Endothelial cell (in vitro differentiated cells): ENCODE measurements at places on chromosomes 11 and 22. TPM values are rescaled to one million over a fixed set of nuclear protein-coding genes. Genes with fewer than 3 reads are reported as not detected.

The ST13 gene
- total RNA-seq, result 302 TPM

The SHANK3 gene
- 223 TPM for total RNA-seq

The DNAJB7 gene
- not detected for total RNA-seq

The CDCA5 gene
- 14.8 TPM for total RNA-seq

The OR8G5 gene
- 0.18 TPM for total RNA-seq

The SNX32 gene
- total RNA-seq, result 1.2 TPM

The EXPH5 gene
- 0.62 TPM for total RNA-seq

The NPAS4 gene
- not detected for total RNA-seq

GRCh38 chr11:47326198-47326597 is 26.3 kb downstream of the MYBPC3 start:
- peaks cover 6% of the 10 kb centered on the region for H3K27me3 ChIP-seq
- no peak overlapping the region for H3K27ac ChIP-seq
- DNase-seq, result no peak
- peaks cover 41% of the 10 kb centered on the region for H3K36me3 ChIP-seq
- peak overlapping the region; percentile 81 for H3K4me3 ChIP-seq
- peaks cover 20% of the 10 kb centered on the region for H3K4me1 ChIP-seq

GRCh38 chr11:125494561-125494960 is 1.5 kb downstream of the FEZ1 start:
- peaks cover 13% of the 10 kb centered on the region for H3K4me1 ChIP-seq
- no peak for DNase-seq
- H3K4me3 ChIP-seq, result peak overlapping the region; percentile 98
- H3K27ac ChIP-seq, result peak overlapping the region; percentile 52
- peaks cover 7% of the 10 kb centered on the region for H3K36me3 ChIP-seq

DNA sequence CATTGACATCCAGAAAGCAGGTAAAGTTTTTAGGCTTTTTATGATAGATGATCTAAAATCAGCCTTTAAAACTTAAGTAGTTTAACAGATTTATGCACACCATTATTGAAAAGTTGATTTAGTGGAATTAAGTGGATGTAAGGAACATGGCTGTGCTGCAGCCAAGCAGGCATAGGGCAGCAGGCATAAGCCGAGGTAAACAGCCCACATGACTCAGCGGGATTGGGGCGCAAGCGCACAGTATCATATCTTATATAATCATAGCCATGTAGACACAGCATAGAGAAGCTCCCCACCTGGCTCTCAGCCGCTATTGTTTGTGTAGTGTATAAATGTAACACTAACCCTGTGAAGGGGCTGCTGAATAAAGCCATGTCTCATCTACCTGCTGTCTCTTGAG is 157.5 kb downstream of the WNT11 start:
- peaks cover 5% of the 10 kb centered on the region for H3K4me1 ChIP-seq
- peaks cover 23% of the 10 kb centered on the region for H3K36me3 ChIP-seq
- H3K27me3 ChIP-seq, result no peaks in the 10 kb centered on the region
- no peak overlapping the region for H3K4me3 ChIP-seq
- no peak for DNase-seq
- no peak overlapping the region for H3K27ac ChIP-seq

- H3K36me3 ChIP-seq, result no peaks in the 10 kb centered on the region
- no peak overlapping the region for H3K27ac ChIP-seq
- no peaks in the 10 kb centered on the region for H3K4me1 ChIP-seq
- DNase-seq, result no peak
- H3K27me3 ChIP-seq, result no peaks in the 10 kb centered on the region
Measured at GRCh38 chr11:26035696-26036095, 296.2 kb upstream of the ANO3 start.

DNA sequence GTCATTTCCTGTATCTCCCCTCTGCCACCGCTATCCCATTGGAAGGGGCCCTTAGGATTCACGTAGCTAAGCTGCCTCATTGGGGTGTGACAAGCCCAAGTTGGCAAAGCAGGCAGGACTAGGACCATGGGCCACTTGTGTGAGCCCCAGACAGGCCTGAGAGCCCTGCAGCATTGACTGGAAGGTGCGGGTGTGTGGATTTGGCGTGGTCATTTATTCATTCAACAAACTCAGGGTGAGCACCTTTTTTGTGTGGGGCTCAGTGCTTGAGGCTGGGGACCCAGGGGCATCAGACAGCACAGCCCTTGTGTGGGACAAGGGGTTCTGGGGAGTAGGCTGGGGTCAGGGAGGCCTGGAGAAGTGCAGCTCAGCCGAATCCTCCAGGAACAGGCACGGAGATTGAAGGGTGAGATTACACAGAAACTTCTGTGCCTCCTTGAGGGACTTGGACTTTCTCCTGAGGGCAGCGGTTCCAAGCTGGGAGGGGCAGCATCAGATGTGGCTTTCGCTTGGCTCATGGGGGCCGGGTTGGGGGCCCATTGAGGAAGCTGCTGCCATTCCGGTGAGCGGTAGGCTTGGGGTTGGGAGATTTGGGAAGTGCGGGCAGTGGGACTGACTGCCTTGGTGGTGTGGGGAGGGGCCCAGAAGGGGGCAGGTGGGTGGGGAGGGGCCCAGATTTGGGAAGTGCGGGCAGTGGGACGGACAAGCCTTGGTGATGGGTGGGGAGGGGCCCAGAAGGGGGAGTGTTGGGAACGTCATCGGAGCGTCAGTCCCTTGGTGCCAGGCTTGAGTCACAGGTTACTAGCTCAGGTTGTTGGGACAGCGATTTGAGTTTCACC is 11.9 kb downstream of the MGAT3 start:
- no peaks in the 10 kb centered on the region for H3K36me3 ChIP-seq
- H3K27ac ChIP-seq, result peak overlapping the region; percentile 57
- peaks cover 5% of the 10 kb centered on the region for H3K27me3 ChIP-seq
- peaks cover 15% of the 10 kb centered on the region for H3K4me1 ChIP-seq
- DNase-seq, result no peak
- H3K4me3 ChIP-seq, result no peak overlapping the region

DNA sequence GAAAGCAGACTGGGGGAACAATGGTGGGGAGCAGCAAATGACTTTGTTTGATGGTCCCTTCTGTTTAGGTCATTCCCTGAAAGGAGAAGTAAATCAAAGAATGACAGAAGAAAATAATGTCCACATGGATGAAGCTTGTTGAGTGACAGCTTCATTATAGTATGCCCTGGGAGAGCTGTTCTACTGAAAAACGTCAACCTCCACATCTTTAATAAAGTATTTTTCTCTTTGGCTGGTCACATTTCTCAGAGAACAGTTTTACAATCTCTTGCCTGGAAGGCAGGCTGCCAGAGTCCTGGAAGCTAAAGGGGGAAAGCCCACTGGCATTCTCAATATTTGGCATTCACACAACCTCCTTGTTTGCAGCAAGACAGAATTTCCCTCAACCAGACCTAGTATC is 287.9 kb downstream of the SWAP70 start:
- no peak for DNase-seq
- no peaks in the 10 kb centered on the region for H3K4me1 ChIP-seq
- no peak overlapping the region for H3K27ac ChIP-seq
- H3K36me3 ChIP-seq, result no peaks in the 10 kb centered on the region
- H3K4me3 ChIP-seq, result no peak overlapping the region

DNA sequence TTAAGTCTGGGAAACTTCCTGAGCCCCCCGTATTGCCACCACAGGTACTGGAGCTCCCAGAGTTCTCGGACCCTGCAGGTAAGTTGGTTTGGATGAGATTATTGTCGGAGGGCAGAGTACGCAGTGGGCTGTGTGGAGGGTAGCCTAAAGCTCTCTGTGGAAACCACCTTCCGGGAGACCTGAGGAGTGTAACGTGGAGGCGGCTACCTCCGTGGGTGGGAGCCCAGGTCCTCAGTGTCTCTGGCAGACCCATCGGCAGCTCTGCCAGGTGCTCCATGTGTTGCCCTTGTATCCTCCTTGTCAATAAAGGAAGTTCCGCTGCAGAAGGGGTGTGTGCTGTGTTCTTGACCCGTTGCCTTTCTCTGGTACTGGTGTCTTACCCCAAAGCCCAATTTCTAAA is 61.4 kb downstream of the SYT13 start:
- H3K27ac ChIP-seq, result no peak overlapping the region
- H3K4me3 ChIP-seq, result no peak overlapping the region
- peaks cover 34% of the 10 kb centered on the region for H3K36me3 ChIP-seq
- DNase-seq, result no peak
- peaks cover 9% of the 10 kb centered on the region for H3K27me3 ChIP-seq

- DNase-seq, result no peak
- H3K4me1 ChIP-seq, result no peaks in the 10 kb centered on the region
- H3K27me3 ChIP-seq, result no peaks in the 10 kb centered on the region
- no peak overlapping the region for H3K4me3 ChIP-seq
- H3K27ac ChIP-seq, result no peak overlapping the region
Measured at GRCh38 chr22:33620085-33620484, 300.2 kb downstream of the LARGE1 start.

DNA sequence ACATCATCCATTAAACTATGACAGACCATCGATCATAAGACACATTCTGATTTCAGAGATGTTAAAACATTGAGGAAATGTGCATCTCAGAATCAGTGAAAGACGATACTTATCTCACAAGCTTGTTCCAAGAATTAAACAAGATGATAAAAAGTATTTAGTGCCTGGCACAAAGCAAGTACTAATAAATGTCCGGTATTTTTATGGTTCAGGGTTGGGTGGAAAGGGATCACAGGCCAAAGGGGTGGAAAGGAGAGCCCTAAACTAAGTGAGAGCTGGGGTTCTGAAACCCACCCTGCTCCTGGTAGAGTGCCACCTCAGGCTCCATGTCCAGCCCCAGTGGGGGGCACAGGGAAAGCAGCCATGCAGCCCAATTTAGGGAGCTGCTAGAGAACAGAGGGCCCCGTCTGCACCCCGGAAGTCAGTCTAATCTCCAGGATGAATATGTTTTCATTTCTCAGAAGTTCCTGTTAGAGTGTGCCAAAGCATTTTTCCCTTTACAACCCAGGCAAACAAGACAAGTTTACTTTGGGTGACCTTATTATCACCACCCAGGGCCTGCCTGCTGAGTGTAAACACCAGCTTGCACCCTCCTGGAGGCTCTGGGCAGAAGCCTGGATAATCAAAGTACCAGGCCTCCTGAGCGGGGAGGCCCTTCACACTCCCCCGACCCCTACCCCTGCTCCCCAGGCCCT is 3.8 kb upstream of the CREB3L1 start:
- no peak for DNase-seq
- H3K4me3 ChIP-seq, result no peak overlapping the region
- H3K4me1 ChIP-seq, result peaks cover 15% of the 10 kb centered on the region

DNA sequence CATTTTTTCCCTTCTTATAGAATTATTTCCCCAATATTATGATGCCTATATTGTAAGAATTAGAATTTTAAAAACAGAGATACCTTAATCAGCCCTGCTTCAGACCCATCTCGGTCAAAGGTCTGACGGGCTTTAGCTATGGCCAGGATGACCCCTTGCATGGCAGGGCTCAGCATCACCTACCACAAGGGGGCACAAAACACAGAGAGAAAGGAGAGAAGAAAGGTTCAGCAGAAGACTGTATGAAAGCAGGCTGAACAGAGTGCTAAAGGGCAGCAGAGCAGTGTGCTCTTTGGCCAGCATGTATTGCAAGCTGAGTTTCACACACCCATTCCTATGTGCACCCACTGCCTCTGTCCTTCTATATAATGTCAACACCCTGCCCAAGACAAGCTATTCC is 26.8 kb downstream of the CLDN25 start:
- no peak overlapping the region for H3K27ac ChIP-seq
- H3K36me3 ChIP-seq, result peaks cover 25% of the 10 kb centered on the region
- peak; percentile 65 for DNase-seq
- H3K4me1 ChIP-seq, result no peaks in the 10 kb centered on the region

GRCh38 chr11:60455531-60456042 is at the start of gene MS4A1:
MS4A1 (plus strand) TSS chr11:60455847; CDS start chr11:60462375, 6,528 bp downstream.
- no peak for DNase-seq
- H3K36me3 ChIP-seq, result no peaks in the 10 kb centered on the region
- no peaks in the 10 kb centered on the region for H3K4me1 ChIP-seq
- H3K4me3 ChIP-seq, result no peak within 1 kb of the TSS

DNA sequence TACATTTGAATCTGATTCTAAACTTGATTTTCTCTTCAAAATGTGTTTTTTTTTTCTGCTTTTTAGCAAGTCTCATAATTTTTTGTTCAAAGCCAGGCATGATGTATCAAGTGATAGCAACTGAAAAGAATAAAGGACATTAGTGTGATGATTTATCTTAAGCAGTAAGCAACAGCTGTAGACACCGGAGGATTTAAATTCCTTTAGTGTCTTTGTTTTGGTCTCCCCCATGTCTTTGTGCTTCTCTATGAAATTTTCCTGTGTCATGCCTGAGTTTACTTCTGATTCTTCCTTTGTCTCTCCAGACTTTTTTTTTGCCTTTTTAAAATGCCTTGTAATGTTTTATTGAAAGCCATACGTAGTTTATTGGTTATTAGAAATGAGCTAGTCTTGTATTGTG is 934.2 kb upstream of the RAG2 start:
- H3K4me1 ChIP-seq, result no peaks in the 10 kb centered on the region
- H3K36me3 ChIP-seq, result no peaks in the 10 kb centered on the region
- DNase-seq, result no peak
- H3K4me3 ChIP-seq, result no peak overlapping the region
- no peaks in the 10 kb centered on the region for H3K27me3 ChIP-seq

GRCh38 chr22:36398601-36399471 is 11.1 kb upstream of the MYH9 start:
- no peak for DNase-seq
- H3K27me3 ChIP-seq, result peaks cover 8% of the 10 kb centered on the region
- H3K4me3 ChIP-seq, result no peak overlapping the region

DNA sequence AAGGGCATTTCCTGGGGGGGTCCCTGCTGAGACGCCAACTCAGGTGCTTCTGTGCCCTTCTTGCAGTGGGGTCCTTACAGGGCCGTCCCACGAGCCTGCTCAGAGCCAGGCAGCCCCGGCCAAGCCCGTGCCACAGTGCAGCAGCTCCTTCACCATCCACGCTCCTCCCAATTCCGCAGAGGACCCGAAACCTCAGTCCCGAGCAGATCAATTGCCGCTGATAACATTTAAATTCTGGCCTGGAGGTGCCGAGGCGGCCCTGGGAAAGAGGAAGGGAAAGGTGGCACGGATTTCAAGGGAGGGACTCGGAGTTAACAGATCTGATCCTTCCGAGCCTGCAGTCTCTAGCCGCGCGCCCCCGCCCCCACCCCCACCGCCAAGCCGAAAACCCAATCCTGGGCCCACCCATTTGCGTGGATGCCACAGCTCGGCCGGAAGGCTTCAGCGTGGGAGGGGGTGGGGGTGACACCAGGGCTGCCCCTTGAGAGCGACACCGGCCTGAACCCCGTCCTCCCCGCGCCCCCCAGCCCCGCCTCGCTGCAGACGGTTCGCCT is 32.3 kb upstream of the JAM3 start:
- no peak overlapping the region for H3K27ac ChIP-seq
- H3K36me3 ChIP-seq, result no peaks in the 10 kb centered on the region
- H3K4me1 ChIP-seq, result peaks cover 22% of the 10 kb centered on the region
- H3K4me3 ChIP-seq, result peak overlapping the region; percentile 86
- no peak for DNase-seq

GRCh38 chr11:69280994-69281393 is 13.0 kb upstream of the MYEOV start:
- DNase-seq, result no peak
- H3K36me3 ChIP-seq, result no peaks in the 10 kb centered on the region
- H3K27ac ChIP-seq, result no peak overlapping the region
- no peak overlapping the region for H3K4me3 ChIP-seq
- H3K4me1 ChIP-seq, result peaks cover 16% of the 10 kb centered on the region

GRCh38 chr22:46891382-46891951 is 129.0 kb downstream of the TBC1D22A start:
- peaks cover 8% of the 10 kb centered on the region for H3K36me3 ChIP-seq
- H3K4me3 ChIP-seq, result no peak overlapping the region
- H3K27me3 ChIP-seq, result peaks cover 4% of the 10 kb centered on the region
- H3K4me1 ChIP-seq, result peaks cover 10% of the 10 kb centered on the region
- no peak for DNase-seq

- peaks cover 14% of the 10 kb centered on the region for H3K36me3 ChIP-seq
- no peak within 1 kb of the TSS for H3K27ac ChIP-seq
- peak within 1 kb of the TSS; percentile 76 for H3K4me3 ChIP-seq
- peak; percentile 15 for DNase-seq
- H3K27me3 ChIP-seq, result peaks cover 18% of the 10 kb centered on the region
- H3K4me1 ChIP-seq, result peaks cover 19% of the 10 kb centered on the region
Measured at GRCh38 chr11:66546368-66546965, at the start of gene ACTN3. ACTN3 (plus strand) TSS chr11:66546903; CDS start chr11:66546938, 35 bp downstream.
